ENCODE measurements at places on chromosomes 13 and 19.
A peak's percentile ranks its signal among the peaks of the same experiment; 100 is the strongest.

GRCh38 chr13:86684402-86684801 lies 885.2 kb upstream of the SLITRK6 start:
- DNase-seq: no peak

- DNase-seq: no peak
Measured at GRCh38 chr13:32060401-32060878, 28.9 kb downstream of the FRY start.

DNA sequence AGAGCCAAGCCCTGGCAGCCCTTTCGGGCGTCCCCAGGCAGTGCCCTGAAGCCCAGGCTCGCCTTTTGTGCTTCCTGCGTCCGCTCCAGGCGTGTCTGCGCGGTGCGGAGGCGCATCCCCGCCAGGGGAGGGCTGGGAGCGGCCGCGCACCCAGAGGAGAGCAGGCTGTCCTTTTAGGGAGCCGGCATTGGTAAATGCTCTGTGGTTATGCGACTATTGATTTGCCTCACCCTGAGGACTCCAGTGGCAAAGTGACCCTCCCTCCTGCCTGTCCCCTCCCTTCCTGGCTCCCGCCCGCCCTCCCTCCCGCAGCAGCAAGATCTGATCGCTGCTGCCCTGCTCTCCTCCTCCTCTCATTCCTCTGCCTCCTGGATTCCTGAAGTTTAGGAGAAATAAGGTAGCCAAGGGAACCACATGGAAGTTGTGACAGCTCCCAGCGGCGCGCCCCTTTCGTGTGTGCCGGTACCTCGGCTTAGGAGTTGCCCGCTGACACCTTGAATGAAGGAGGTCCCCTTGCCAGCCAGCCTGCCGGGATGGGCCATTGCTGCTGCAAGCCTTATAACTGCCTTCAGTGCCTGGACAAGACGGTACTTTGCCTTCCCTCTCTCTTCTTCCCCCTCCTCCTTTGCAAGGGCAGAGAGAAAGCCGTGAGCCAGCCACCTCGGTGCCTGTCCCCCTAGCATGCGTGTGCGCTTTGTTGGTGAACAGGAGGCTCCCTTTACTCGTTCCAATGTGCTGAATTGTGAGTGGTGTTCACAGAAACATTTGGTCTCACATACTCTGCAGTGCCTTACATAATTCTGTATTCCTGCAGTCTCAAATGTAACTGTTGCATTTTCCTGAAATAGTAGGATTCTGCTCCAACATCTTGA lies 166.9 kb downstream of the SLC7A1 start:
- DNase-seq: no peak

DNA sequence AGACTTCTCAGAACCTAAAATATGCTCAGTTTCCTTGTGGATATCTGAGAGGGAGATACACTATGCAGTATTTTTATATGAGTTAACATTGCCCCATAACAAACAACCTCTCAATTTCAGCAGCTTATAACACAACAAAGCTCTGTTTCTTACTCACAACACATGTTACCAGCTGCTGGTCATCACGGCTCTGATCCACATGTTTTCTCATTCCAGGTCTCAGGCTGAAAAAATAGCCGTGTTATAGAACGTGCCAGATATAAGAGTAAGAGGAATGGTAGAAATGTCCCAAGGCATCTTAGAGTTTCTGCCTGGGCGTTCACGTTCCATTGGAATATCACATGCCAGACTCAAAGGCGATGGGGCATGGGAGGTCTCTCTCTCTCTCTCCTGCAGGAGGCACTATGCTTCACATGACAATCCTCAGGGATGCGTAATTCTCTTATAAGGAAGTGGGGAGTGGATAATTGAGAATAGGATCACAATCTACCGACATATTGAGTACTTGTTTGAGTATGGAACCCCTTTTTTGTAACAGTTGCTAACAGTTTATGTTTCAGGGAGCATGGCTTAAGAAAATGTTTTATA lies 246.6 kb downstream of the NHLRC3 start:
- no peak for DNase-seq

GRCh38 chr13:34733721-34734120 lies 208.3 kb upstream of the NBEA start:
- DNase-seq: no peak

GRCh38 chr13:106491928-106492587 lies 43.4 kb downstream of the EFNB2 start:
- no peak for DNase-seq

- no peak for DNase-seq
Measured at GRCh38 chr13:112637017-112637801, 49.3 kb upstream of the TUBGCP3 start.

- no peak for DNase-seq
Measured at GRCh38 chr13:75533861-75534260, 3.8 kb downstream of the COMMD6 start.

DNA sequence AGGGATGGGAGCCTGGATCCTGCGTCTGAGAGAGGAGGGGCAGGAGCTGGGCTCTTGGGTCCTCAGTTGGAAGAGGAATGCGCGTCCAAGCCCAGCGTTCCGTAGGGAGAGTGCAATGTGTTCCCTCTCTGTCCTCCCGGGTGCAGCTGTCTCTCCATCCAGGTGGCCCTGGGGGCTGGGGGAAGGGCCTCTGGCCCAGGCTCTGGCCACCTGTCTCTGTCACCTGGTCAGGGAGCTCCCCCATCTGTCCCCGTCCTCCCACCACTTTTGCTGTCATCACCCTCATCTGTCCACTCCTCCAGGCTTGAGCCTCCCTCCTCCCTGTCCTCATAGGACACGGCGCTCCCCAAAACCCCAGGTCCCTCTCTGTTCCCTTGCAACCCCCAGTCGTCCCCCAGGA lies 3.7 kb upstream of the SBK2 start:
- no peak for DNase-seq

DNA sequence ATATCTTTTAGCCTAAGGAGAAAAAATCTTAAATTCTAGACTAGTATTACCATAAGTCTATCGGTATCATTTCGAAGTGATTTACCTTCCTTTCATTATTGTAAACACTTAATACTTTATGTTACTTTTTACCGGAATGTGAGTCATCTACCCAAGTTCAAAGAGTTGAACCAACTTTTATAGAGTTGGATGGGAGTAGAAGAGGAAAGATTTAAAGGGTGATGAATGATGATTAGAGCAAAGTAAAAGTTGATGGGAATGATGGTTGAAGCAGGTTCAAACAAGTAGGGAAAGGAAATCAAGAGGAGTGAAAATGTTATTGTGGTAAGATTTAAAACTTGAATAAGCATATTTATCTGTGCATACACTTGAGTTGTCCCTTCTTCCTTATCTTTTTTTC lies 11.3 kb upstream of the LPAR6 start:
- DNase-seq: no peak

DNA sequence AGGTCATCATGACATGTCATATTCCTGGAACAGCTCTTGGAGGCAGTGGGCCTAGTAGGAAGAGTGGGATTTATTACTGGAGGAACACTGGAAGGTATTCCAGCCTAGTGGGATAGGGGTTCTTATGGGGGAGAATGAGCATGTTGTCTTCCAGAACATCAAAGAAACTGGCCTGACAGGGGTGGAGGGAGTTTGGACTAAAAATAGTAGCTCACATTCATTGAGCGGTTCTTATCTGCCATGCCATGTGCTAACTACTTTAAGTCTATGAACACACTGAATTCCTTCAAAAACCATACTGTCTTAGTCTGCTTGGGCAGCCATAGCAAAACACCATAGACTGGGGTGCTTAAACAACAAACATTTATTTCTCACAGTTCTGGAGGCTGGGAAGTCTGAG lies 413.6 kb downstream of the HS6ST3 start:
- DNase-seq: no peak

DNA sequence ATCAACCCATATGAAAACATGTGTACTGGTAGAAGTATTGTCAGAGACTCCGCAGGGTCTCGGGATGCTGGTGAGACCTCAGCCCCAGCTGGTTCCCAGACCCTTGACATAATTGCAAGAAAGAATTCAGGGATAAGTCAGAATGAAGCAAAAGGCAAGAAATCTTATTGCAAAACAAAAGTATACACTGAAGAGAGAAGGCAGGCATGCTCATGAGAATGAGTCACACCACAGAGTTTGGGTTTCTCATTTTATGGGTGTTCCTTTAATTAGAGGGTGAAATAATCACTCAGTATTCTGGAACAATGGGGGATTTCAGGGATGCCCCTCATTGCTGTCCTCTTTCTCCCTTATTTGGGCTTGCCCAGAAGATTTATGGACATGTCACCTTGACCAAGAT lies 1423.8 kb upstream of the MIR17HG start:
- DNase-seq: no peak

DNA sequence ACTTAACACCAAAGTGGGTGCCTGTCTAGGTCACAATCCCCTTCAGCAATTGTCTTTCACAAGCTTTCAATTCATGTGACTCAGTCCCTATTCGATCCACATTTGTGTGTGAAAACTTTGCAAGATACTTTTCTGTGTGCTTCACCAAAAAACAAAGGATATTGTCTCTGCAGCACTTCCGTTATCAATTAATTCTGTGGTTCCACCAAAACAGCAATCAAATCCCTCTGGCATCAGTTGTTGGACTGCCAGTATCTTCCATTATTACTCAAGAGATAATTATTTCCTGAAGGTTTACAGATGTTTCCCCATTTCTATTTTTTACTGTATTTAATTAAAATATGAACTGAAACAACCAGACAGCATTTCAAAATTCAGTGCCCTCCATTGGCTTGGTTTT lies 481.4 kb downstream of the SUCLA2 start:
- DNase-seq: no peak

GRCh38 chr13:50711996-50712395 lies 131.5 kb downstream of the DLEU7 start:
- DNase-seq: no peak

- DNase-seq: no peak
Measured at GRCh38 chr13:90414691-90415596, 932.5 kb upstream of the MIR17HG start.

GRCh38 chr13:44362394-44363040 lies 11.1 kb upstream of the SERP2 start:
- DNase-seq: no peak

GRCh38 chr19:23002690-23003422 lies at the start of gene ZNF728:
Gene ZNF728, minus strand, starts transcription at chr19:23003176. Its CDS starts 146 bp downstream, at chr19:23003030.
- no peak for DNase-seq

DNA sequence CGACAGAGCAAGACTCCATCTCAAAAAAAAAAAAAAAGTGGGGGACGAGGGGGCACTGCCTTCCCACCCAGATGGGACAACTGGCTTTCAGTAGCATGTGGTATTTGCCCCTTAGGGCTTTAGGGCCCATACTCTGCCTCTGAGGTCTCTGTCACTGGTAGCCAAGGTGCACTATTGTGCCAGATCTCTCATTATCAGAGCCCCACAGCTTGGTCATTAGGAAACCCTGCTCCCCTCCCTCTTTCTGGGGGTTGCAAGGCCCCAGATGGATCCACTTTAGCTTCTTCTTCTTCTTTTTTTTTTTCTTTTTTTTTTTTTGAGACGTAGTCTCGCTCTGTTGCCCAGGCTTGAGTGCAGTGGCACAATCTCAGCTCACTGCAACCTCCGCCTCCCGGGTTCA lies 11.2 kb upstream of the ZNF358 start:
- DNase-seq: no peak

- DNase-seq: no peak
Measured at GRCh38 chr19:44686896-44687295, 12.1 kb upstream of the CEACAM16 start.

GRCh38 chr19:13001502-13002165 lies 6.4 kb downstream of the NFIX start:
- DNase-seq: no peak

DNA sequence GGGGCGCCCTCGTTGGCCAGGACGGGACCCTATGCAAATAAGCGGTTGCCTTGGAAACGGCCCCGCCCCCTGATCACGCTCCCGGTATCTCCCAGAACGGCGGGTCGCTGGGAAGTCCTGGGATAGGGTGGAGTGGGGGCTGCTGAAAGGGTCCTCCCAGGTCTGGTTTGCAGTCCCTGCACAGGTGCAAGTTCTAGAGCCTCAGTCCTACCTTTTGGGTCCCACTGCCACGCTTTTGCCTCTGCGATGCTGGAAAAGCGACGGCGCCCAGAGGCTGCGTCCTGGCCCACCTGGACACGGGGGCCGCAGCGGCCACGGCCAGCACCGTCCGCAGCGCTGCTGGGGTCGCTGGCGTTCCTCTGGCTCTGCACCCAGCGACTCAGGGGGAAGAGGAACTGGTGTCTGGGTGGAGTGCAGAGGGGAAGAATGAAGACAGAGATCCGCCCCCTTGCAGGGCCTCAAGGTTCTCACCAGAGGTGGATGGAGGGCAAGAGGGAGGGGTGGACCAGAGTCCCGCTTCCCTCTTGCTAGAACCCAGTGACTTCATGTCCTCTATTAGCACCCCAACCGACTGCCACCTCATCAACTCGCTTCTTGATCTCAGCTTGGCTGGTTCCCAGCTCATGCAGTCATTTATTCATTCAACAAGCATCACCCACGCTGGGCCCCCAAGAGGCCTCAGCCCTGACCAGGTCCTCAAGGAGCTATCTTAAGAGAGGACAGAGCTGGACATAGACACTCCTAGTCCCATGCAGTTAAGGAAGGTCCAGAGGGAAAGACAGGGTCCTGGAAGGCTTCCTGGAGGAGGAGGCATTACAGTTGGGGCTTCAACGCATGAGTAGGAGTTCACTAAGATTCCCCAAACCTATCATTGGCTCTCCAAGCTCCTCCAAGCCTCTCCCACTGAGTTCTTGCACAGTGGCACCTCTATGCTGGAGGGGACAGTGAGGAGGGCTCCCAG lies at the start of gene LRRC25:
LRRC25 (minus strand) TSS at position 381 of the 961 bp plus-strand sequence. CDS start 659 bp downstream, outside the sequence.
- DNase-seq: peak; percentile 82

GRCh38 chr19:4049432-4049831 lies 17.3 kb downstream of the ZBTB7A start:
- no peak for DNase-seq

DNA sequence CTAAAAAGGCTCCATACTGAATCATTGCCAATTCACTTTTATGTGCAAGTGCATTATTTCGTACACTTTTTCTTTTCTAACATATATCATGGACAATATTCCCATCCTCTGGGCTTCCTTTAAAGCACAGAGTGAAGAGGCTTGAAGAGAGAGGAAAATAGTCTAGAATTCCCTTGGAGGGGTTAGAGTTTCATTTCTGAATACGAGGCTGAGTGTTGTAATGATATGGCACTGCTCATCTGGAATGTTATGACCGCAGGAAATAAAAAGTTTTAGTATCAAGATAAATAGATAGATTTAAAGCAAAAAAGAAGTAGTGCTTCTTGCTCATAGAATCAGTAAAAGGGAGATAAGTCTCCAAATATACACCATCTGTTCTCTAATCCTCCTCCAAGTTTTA lies 412.3 kb upstream of the SLITRK1 start:
- no peak for DNase-seq

DNA sequence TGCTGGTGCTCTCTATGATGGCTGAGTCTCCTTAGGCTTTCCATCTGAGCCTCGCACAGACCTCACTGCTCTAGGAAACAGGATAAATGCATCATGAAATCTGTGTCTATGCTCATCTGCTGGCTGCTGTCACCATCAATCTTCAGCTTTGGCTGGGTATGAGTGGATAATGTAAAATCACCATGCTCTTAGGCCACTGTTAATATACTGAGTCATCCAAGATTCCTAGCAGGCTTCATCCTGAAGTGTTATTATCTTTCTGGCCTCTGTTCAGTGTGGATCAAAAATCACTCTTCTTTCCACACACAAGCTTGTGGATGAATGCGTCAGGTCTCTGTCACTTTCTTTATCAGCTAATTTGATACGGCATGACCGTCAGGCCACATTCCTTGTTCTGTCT lies 317.4 kb downstream of the NALCN start:
- DNase-seq: no peak

GRCh38 chr13:54150851-54151250 lies 1122.2 kb downstream of the OLFM4 start:
- DNase-seq: no peak

- no peak for DNase-seq
Measured at GRCh38 chr19:40638327-40638726, 37.2 kb downstream of the LTBP4 start.

- DNase-seq: no peak
Measured at GRCh38 chr13:95234242-95234641, 67.0 kb downstream of the ABCC4 start.
